ENCODE measurements at places on chromosomes 2 and 18.

- DNase-seq, result no peak
Observed at GRCh38 chr18:58005011-58005410, 39.0 kb upstream of the NEDD4L start.

GRCh38 chr2:3021720-3022119, 355.9 kb downstream of the EIPR1 start:
- no peak for DNase-seq

GRCh38 chr18:56238576-56238975, 399.8 kb downstream of the TXNL1 start:
- DNase-seq, result no peak

- DNase-seq, result no peak
Observed at GRCh38 chr2:98118161-98118560, 31.2 kb downstream of the VWA3B start.

GRCh38 chr2:40700231-40700954, 248.5 kb upstream of the SLC8A1 start:
- no peak for DNase-seq

GRCh38 chr2:148922776-148923475, 47.9 kb downstream of the KIF5C start:
- peak; percentile 38 for DNase-seq

GRCh38 chr2:120803764-120804335, 68.2 kb downstream of the GLI2 start:
- DNase-seq, result no peak

- no peak for DNase-seq
Observed at GRCh38 chr2:237427769-237428506, 14.0 kb upstream of the COL6A3 start.

- DNase-seq, result no peak
Observed at GRCh38 chr2:109284826-109285225, 155.8 kb downstream of the SH3RF3 start.

DNA sequence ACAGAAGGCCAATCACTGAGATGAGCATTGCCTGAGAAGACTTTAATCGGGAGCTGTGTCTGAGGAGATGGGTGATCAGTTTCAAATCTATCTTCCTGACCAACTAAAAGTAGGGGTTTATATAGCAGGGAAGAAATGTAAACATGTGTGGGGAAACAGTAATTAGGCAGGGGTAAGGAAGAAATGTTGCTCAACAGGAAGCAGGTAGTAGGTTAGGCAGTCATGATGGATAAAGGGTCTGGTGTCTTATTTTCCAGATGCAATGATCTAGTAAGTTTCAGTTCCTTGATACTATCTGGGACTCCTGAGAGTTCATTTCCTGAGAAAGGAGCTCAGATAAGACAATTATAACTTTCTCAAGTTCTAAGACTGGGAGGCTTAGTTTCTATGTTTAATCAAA, 33.8 kb upstream of the DNAJC10 start:
- DNase-seq, result no peak

DNA sequence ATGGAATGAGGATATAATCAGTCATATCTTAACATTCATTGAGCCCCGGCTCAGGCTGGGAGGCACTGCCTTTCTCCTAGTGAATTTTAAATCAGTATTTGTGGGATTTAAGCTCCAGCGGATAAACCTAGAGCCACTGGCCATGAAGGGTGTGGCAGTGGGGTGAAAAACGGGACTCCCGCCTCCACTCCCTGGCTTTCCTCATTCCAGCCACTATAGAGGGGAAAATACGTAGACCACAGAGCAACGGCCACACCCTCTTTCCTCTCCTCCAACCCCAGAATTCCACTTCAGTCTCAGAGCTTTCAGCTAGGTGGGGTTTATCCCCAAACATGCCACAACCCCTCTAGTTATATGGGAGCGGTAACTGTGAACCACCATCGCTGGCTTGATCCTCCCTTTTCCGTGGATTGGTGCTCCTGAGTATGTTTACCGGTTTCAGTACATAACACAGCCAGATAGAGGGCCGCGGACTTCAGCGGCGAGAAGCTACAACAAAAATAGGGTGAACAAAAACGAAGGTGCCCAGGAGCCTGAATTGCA, 70.6 kb upstream of the ITGB6 start:
- DNase-seq, result no peak

DNA sequence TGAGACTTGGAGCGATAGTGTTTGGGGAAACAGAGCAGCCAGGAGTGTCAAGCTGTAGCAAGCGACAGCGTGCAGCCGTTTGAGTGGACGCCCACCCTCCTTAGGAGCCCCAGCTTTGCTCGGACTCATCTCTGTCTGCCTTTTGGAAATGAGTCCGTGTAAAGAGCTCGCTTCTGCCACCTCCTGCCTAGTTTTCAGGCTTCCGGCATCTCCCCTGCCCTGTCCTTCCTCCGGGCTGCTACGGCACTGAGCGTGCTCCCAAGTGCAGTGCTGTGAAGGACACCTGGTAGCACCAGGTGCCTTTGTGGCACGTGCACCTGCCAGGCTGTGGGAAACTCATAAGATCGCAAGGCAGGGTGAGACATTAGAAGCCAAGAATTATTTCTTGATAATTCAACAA, 117.1 kb downstream of the RNF144A start:
- no peak for DNase-seq

- no peak for DNase-seq
Observed at GRCh38 chr2:73965053-73965452, 19.7 kb upstream of the TET3 start.

DNA sequence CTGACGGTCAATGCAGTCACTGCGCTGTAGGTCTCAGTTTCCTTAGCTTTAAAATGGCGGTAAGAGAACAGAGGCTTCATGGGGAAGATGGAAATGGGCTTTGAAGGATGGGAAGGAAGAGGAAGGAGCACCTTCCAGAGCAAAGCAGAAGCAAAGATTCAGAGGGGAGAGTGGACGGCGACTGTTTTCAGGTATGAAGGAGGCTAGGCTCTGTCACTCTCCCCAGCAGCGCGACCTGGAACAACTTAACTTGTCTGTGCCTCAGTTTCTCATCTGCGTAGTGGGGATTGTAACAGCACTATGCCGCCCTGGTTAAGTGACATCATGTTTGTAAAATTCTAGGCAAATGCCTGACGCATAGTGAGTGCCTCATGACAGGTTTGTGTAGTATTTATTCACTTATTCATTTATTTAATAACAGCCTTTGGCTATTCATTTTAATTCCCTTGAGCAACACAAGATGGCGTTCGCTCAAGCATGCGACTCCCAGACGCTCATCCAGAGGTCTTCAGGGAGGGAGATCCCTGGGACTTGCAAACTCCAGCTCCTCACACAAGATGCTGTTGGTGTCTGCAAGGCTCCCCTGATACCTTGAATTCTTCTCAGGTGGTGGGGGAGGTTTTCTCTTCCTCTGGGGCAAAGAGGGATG, 336.3 kb downstream of the DYSF start:
- DNase-seq, result no peak

DNA sequence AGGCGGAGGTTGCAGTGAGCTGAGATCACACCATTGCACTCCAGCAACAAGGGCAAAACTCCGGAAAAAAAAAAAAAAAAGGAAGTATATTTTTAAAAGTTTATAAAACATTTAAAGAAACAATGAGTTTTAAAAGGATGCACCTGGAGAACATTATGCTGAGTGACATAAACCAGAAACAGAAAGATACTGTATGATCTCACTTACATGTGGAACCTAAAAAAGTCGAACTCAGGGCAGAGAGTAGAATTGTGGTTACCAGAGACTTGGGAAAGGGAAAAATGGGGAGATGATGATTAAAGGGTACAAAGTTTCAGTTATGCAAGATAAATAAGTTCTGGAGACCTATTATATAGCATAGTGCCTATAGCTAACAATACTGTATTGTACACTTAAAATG, 52.8 kb upstream of the RTN4 start:
- no peak for DNase-seq

DNA sequence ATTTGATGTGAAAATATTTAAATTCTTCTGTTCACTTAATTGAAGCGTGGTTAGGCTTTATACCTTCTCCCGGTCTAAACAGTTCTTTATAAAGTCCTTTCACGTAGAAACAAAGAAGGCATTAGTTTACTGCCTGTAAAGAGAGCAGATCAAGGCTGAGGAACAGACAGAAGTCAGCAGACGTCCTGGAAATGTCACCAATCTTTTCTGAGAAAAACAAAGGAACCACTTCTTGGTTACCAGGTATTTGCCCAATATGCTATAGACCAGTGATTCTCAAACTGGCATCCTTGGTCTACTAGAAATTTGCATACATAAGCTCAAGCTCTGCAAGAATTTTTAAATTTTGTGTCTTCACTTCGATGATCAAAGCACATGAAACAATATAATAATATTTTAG, 89.2 kb upstream of the STK17B start:
- no peak for DNase-seq

GRCh38 chr18:48715711-48716361, 177.0 kb downstream of the CTIF start:
- DNase-seq, result no peak

DNA sequence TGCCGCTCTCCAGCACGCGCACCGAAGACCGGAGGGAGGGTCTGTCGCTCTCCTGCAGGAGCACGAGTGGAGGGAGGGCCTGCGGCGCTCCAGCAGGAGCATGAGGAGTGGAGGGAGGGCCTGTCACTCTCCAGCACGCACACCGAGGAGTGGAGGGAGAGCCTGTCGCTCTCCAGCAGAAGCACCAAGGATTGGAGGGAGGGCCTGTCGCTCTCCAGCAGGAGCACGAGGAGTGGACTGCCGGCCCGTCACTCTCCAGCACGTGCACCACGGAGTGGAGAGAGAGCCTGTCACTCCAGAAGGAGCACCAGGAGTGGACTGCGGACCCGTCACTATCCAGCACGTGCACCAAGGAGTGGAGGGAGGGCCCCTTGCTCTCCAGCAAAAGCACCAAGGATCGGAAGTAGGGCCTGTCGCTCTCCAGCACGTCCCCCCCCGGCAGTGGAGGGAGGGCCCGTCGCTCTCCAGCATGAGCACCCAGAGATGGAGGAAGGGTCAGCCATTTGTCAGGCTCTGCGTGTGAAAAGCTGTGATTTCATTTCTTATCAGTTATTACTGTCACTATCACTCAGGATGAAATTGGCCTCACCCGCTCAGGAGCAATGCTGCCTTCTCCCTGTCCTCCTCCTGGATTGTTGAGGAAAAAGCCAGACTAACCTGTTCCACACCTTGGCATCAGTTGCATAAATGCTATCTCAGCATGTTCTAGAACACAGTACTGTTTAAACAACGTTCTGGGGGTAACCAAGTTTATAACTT, 35.9 kb downstream of the ADI1 start:
- DNase-seq, result no peak

DNA sequence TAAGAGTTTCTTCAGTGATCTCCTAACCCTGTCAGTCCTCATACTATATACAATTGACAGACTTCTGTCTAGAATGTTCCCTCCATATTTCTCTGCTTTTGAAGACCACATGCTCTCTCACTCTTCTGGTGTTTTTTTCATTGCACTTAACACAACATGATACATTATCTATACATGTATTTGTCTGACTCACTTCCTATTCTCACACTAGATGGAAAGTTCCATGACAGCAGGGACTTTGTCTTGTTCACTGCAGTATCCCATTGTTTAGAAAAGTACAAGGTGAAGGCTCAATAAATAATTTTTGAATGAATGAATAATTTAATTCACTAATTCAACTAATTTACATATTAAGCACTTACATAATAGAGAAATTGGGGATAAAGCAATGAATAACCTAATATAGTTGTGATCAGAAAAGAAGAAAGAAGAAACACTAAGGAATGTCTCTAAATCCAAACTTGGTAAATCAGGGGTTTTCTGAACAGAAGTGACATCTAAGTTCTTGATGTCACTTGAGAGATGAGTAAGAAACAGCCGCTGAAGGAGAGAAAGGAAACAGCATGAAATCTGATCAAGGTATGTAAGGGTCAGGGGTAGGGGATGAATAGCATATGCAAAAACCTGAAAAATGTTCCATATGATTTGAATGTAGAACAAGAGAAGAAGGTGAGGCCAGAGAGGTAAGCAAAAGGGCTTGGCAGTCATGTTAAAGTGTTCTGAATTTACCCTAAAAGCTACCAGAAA, 42.4 kb downstream of the MBD2 start:
- DNase-seq, result no peak

DNA sequence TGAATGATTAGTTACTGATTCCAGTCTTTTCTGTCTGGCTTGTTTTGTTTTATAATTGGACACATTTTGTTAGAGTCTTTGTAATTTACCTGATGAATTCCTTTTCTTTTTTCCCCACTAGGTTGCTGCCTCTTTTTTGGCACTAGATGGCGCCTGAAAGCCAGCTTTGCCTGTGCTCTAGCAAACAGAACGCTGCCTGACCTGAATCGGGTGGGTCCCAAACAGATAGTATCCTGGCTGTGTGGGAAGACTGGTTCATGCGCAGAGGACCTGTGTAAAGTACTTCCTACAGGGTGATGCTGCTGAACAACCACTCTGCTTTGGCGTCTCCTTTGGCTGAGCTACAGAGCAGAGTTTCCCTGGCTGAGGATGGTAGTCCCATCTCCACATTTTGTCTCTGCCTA, 288.2 kb downstream of the IKZF2 start:
- no peak for DNase-seq

DNA sequence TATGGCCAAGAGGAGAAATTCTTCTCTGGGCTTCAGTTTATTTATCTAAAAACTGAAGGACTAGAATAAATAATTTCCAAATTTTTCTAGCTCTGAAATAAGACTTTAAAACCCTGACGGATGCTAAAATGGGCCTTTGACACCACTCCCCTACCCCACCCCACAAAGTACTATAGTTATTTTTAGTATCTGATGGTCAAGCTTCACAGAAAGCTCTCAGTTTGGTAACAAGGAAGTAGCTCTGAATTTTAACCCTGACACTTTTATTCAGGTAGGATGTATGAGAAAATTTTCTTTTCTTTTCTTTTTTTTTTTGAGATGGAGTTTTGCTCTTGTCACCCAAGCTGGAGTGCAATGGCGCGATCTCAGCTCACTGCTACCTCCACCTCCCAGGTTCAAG, 2.4 kb downstream of the RBKS start:
- DNase-seq, result no peak

DNA sequence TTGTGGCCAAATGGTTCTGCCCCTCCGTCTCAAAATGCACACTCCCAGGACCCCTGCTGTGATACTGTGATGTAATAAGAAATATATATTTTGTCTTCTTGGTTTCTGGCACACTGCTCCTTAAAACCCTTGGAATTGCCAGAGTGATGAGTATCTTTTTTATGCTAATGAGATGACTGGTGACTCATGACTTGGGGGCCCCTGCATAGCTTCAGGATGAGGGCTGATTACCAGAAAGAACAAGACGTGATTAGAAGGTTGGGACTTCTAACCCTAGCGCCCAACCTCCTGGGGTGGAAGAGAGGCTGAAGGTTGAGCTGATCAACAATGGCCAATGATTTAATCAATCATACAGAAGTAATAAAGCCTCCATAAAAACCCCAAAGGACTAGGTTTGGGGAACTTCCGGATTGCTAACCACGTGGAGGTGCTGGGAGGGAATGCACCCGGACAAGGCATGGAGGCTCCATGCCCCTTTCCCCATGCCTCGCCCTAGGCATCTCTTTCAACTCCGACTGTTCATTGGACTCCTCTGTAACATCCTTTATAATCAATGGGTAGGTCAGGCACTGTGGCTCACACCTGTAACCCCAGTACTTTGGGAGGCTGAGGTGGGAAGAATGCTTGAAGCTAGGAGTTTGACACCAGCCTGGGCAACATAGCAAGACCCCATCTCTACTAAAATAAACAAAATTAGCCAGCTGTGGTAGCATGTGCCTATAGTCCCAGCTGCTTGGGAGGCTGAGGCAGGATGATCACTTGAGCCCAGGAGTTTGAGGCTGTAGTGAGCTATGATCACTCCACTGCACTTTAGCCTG, 89.1 kb downstream of the HS1BP3 start:
- no peak for DNase-seq
